Sigmoid colon (tissue), 7 donors: ENCODE measurements at places on chromosomes 2 and 18. TPM values are rescaled to one million over a fixed set of nuclear protein-coding genes. Genes with fewer than 3 reads are reported as not detected.

DNA sequence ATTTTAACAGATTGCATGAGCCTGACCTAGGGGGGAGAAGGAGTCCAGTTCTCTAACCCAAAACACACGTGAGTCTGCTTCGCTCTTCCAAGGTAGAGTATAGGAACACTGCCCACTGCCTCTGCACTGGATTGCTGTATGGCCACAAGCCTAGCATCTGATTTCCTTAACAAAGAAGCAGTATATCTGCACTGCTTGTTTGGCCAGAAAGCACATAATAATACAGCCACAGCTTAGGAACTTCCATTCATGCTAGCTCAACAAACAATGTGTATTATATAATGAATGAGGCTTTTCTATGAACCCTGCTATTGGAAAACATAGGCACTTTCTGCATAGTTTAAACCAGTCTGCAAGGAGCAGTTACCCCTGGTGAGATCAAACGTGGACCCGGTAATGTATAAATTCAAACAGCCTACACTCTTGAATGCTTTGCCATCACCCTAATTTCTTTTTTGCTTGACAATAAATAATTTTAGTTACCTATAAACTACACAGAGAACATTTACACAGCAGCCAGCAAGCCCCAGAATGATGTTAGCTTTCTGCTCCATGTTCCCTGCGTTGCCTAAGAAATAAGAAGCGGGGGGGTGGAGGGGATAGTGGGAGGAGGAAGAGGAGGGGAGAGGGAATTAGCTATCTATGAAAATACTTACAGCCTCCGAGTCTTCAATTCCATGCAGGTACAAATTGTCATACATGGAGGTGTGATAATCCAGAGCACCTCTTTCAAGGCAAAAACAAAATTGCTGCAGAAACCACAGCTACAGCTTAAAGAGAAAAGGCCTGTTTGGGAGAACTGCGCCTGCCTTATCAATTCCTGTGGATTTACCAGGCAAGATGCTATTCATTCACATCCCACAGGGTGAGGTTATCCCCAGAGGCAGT, 125.6 kb downstream of the CACNB4 start:
- DNase-seq: no peak

The LIPG gene
- 3.9 TPM for total RNA-seq

The ALPI gene
- not detected for total RNA-seq

DNA sequence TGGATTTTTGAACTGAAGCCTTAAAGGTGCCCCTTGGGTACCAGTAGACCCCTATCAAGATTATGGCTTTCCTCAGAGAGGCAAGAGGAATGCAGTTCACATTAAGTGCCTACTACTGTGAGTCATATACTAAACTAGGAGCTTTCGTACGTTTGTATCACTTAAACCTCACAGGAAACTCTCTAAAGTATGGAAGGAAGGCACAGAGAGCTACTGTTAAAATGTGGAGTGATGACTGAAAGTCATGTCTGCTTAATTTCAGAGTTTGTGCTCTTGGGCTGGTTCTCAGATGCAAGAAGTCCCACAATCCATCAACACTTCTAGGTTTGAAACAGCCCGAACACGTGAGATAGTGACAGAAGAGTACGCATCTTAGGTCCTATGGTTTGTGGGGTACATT, 4.7 kb downstream of the PLCL1 start:
- no peak for DNase-seq

GRCh38 chr2:42928692-42929545, 136.5 kb upstream of the HAAO start:
- DNase-seq: no peak

The SNTG2 gene
- total RNA-seq: 2.8 TPM

DNA sequence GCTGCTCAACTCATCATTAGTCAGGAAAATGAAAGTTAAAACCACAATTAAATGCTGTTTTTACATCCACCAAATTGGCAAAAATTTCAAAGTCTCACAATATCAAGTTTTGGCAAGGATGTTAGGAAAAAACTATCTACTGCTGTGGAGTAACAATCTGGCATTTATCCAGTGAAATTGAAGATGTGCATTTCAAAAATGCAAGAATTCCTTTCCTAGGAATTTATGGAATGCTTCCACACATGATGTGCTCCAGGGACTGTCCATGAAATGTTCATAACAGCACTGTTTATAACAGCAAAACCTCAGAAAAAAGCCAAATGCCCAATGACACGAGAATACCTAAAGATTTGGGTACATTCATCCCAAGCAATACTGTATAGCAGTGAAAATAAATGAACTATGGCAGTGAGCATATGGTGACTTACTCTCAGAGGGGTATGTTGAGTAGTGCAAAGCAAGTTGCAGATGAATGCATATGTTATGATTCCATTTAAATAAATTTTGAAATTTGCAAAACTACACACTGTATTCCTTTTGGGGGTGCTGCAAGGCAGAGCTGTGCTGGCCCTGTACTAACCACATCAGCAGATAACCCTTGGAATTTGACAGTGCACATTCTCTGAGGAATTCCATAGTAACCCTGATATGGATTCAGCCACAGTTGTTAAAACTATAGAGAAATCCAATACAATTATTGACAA, 41.3 kb upstream of the GYPC start:
- DNase-seq: no peak
